ENCODE measurements at places on chromosomes 11 and 22.

GRCh38 chr11:15367695-15368094 is 253.0 kb downstream of the INSC start:
- no peak for DNase-seq

GRCh38 chr22:48751539-48752437 is 1075.9 kb downstream of the BRD1 start:
- DNase-seq: no peak

- no peak for DNase-seq
These were observed 44.9 kb downstream of the OR4C45 start for GRCh38 chr11:50077526-50077925.

GRCh38 chr11:43508511-43508918 is 149.8 kb downstream of the TTC17 start:
- no peak for DNase-seq

DNA sequence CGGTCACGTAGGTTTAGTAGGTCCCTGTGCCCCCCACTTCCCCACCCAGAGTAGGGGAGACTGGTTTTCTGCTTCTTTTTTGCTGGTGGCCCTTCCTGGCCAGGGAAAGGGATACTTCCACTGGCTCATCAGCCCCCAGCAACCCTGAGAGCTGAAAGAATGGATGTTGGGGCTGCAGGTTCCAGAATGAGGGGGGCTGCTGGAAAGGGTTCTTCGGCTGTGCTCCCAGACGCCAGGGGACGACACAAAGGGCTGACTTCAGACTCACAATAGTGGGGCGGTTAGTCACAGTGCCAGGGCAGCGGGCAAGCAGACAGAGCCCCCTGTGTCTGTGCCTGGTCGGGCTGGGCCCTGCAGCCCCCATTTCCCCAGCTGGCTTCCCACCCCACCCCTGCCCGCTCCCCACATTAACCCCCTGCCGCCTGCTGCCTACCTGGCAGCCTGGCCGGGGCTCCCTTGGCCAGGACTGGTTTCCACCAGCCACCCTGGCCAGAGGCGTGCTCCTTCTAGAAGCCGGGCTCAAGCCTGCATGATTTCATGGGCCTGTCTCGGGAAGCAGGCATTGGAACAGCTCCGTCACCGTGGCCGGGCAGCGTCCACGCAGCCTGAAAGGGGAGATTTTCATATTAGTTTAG is 79.1 kb upstream of the WNT7B start:
- no peak for DNase-seq

GRCh38 chr11:9569588-9570164 is 3.8 kb upstream of the WEE1 start:
- no peak for DNase-seq

DNA sequence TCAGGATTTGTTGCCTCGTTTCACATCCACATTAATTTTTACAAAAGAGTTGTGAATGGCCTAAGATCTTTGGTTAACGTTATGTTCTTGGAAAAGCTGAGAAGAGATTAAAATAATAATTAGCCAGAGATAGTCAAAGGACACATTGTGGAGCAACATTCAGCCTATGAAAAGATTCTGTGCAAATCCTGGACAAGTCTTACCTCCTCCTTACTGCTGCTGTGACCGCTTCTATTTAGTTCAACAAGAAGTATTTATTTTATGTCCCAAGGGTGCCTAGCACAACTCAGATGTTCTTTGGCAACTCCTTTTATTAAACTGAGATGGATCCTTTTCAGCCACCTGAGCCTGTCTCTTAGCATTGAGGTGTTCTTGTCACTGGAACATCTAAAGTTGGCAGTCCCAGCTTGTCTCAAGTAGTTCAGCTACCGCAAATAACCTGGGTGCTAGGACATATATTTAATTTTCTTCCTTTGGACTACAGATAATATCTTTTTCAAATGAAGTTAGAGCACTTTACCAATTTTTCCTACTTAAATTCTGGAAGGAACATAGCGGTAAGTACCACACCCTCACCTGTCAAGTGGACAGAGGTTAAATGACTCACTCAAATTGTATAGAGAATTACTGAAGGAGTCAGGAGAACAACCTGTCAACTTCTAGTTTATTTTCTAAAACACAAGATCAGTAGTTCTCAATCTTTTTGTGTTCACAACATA is 80.5 kb upstream of the CHRM4 start:
- DNase-seq: no peak

DNA sequence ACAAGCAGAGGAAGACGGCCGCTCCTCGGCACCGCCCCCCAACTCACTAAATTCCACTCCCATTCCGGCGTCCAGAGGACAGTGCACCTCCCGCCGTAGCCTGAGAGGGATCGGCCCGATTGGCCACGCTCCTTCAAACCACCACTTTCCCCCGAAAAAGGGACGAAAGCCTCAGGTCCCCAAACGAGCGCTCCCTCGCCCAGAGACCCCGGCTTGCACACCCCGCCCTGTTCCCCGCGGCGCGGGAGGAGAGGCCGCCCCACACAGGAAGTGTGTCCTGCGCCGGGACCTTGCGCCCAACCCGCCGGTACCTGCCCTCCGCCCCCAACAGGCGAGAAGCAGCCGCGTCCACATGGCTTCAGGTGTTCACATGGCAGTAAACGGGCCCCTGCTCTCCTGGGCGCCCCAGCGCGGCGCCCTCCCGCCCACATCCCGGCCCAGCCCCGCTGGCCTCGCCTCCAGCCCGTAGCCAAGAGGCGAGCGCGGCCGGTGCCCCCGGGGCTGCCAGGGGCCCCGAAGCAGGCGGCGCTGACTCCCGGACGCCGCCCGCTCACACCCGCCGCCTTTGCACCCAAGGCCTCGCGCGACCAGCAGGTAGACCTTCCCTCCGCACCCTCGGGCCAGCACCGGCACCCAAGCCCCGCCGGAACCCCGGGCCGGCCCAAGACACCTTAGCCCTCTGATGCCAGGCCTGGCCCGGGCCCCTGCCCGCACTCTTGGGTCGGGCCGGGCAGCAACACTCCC is 849 bp downstream of the TCF20 start:
- DNase-seq: peak; percentile 23

- no peak for DNase-seq
These were observed 12.3 kb downstream of the RELT start for GRCh38 chr11:73388265-73389133.

DNA sequence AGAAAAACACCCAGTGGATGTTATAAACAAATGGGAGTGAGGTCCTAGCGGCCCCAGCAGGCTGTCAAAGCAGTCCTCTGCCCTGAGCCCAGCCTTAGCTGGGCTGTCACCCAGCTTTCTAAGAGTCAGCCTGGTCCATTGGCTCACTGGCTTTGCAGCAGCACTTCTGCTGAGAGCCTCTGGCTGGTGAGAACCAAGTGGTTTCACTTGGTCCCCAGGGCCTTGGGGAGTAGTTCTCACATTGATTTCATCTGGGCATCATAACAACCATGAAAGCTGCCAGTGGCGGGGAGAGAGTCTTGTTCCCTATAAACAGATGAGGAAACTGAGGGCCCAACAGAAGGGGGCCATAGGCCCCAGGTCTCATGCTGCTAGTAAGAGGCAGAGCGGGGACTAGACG is 11.4 kb downstream of the SEC14L6 start:
- DNase-seq: no peak

DNA sequence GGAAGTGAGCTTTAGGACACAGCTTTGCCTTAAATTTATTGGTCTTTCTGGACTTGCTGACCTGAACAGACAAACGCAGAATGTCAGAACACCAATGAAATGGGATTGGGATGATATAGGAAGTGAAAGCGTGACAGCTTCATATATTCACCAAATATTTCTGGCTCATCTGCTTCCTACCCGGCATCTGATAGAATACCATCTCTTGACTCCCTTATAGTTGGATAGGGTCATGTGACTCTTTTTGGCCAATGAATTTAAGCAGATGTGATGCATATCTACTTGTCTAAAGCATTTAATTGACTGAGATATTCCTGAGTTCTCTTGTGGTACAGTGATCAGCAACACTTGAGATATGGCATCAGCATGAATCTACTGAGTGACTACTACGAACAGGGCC is 2.5 kb upstream of the CAPRIN1 start:
- no peak for DNase-seq

- no peak for DNase-seq
These were observed 56.0 kb downstream of the ZBTB16 start for GRCh38 chr11:114115451-114115928.

DNA sequence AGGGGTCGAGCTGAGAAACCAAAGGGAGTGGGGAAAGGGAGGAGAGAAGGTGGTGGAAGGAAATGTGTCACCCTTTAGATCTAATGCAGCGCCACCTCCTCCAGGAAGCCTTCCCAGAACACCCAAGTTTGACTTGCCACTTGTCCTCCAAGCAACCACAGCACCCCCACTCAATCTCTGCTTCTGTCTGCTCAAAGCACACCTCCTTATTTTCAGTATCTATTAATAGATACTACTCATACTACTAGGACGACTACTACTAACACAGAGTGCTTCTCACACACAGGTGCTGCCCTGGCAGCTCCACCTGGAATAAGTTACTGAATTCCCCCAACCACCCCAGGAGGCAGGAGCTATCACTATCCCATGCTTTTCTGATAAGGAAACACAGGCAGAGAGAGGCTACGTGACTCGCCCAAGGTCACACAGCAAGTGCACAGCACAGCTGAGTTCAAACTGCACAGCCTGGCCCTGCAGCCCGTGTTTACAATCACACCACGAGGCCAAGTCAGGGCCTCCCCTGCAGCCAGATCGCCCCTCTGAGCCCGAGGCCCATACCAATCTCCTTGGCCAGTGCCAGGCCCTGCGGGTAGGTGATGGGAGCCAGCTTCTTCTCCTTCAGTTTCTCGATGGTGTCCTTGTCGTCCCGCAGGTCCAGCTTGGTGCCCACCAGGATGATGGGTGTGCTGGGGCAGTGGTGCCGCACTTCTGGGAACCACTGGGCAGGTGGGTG is 13.2 kb downstream of the RAC2 start:
- DNase-seq: no peak

- DNase-seq: no peak
These were observed 1075.3 kb downstream of the TBC1D22A start for GRCh38 chr22:47837703-47838102.

- DNase-seq: no peak
These were observed 71.8 kb downstream of the UBASH3B start for GRCh38 chr11:122727101-122727929.

- no peak for DNase-seq
These were observed 88.1 kb downstream of the TP53I11 start for GRCh38 chr11:44862558-44863101.

GRCh38 chr11:64858467-64859263 is 14.2 kb upstream of the CDC42BPG start:
- DNase-seq: no peak

DNA sequence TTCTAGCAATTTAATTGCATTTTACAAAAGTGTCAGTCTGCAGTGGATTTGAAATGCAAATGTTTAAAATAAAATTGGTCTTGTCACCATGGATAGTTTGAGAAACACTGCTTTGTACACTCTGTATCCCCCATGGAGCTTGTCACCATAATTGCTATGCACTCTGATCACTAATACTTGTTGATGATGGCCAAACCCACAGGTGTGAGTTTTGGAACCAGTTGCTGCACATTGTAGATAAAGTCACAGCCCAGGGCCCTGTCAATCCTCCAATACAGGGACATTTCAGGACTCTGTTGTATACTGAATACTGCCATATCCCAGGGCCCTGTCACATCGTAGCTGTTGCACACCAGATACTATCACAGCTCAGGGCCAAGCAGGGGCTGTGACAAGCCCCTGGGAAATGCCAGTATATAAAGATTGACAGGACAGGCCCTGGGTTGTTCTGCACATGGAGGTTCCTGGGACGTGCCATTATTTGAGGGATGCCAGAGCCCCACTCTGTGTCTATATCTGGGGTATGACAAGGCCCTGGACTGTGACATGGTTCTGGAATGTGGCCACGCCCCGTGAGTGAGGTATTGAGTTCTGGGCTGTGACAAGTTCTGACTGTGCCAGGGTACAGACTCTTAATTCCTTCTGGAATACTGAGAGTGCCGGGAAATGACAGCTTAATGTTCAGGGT is 27.9 kb upstream of the SMPD1 start:
- DNase-seq: no peak

DNA sequence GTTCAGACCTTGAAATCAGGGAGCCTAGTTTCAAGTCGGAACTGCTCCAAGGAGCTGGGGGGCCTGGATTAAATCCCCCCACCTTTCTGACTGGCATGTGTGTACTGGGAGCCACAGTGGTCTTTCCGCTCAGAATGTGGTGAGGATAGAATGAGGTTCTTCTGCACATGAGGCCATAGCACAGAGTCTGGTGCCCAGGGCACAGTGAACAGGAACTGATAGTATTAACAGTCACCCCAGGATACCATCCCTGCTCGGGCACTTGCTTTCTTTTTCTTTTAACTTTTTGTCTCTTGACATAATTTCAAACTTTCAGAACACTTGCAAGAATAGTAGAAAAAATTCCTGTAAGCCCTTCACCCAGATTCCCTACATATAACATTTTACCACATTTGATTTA is 28.8 kb downstream of the LMO1 start:
- no peak for DNase-seq

DNA sequence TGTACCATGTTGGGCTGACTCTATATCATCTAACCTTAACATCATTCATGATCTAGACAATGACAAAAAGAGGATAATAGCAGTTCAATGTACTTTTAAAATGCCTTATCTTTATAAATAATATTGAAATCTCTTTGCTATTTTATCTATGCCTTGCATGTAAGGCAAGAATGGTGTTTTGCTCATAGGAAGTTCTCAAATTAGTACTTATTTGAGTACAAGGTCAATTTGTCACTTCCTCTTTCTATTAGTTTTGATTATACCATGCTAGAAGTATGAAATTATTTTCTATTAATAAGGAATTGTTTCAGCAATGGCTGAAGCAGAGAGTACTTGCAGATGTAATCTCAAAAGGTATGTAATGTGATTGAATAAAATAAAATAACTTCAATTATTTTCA is 1285.4 kb upstream of the TENM4 start:
- DNase-seq: no peak

DNA sequence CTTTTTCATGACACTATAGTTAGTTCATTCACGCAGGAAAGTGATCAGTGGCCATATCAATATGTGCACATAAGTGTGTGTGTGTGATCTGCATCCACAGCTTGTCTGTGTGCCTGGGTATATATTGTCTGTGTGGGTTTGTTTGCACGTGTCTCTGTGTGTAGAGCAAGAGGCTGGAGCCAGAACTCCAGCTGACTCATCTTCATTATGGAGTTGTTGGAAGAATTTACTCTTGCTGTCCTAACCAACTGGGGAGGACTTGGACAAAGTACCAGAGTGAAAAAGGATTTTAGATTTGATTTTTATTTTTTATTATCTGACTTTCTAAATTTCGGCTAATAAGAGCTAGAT is 63.9 kb downstream of the TP53I11 start:
- no peak for DNase-seq

- no peak for DNase-seq
These were observed 22.3 kb upstream of the TMEM191C start for GRCh38 chr22:21444701-21445436.

GRCh38 chr11:28969832-28970231 is 861.6 kb downstream of the METTL15 start:
- DNase-seq: no peak

Measured in stimulated activated CD8-positive, alpha-beta memory T cell treated with anti-CD3 and anti-CD28 coated beads, Interleukin-15, amount 100 ng/mL, for 24 hours (primary cell).